Panc1 (cell line): ENCODE measurements at places on chromosomes 1 and 21. TPM values are rescaled to one million over a fixed set of nuclear protein-coding genes. Genes with fewer than 3 reads are reported as not detected.

C2CD4D gene
- 1.2 TPM for total RNA-seq

SEC16B gene
- 0.39 TPM for total RNA-seq

FBLIM1 gene
- 4.3 TPM for total RNA-seq

OSBPL9 gene
- 85.5 TPM for total RNA-seq

OVAAL gene
- total RNA-seq, result not detected

WLS gene
- 29.6 TPM for total RNA-seq

SPATA21 gene
- total RNA-seq, result not detected

CD84 gene
- 0.26 TPM for total RNA-seq

AJAP1 gene
- not detected for total RNA-seq

DPH2 gene
- 76.0 TPM for total RNA-seq

CGN gene
- 10.2 TPM for total RNA-seq

ERG gene
- 0.49 TPM for total RNA-seq

RHCE gene
- not detected for total RNA-seq

WNT4 gene
- total RNA-seq, result 0.92 TPM

MATN1 gene
- total RNA-seq, result 0.59 TPM

HSPA6 gene
- 0.44 TPM for total RNA-seq

CREB3L4 gene
- 12.3 TPM for total RNA-seq

TNFRSF25 gene
- total RNA-seq, result 7.0 TPM

CHD5 gene
- 62.9 TPM for total RNA-seq

CAPN8 gene
- total RNA-seq, result 0.28 TPM

LIPI gene
- total RNA-seq, result not detected

SV2A gene
- 2.9 TPM for total RNA-seq

NBPF4 gene
- total RNA-seq, result not detected

PLA2G2C gene
- not detected for total RNA-seq

ARHGEF16 gene
- total RNA-seq, result 10.1 TPM

F13B gene
- total RNA-seq, result not detected

CD244 gene
- total RNA-seq, result not detected

EXOSC10 gene
- 93.1 TPM for total RNA-seq

OPTC gene
- total RNA-seq, result not detected

PLEKHA6 gene
- total RNA-seq, result 5.5 TPM

ETS2 gene
- total RNA-seq, result 132 TPM

CASQ1 gene
- not detected for total RNA-seq

SLC2A5 gene
- 0.26 TPM for total RNA-seq

USP33 gene
- 52.2 TPM for total RNA-seq

LCA5L gene
- total RNA-seq, result 0.87 TPM

CACHD1 gene
- total RNA-seq, result 29.9 TPM

DMBX1 gene
- total RNA-seq, result 0.05 TPM

MYCL gene
- 2.0 TPM for total RNA-seq

CLCN6 gene
- 23.6 TPM for total RNA-seq

HSD11B1 gene
- not detected for total RNA-seq
